ENCODE measurements at places on chromosomes 12 and 14. TPM values are rescaled to one million over a fixed set of nuclear protein-coding genes. Genes with fewer than 3 reads are reported as not detected.

B4GALNT3 gene
- 0.23 TPM for total RNA-seq

MON2 gene
- 32.2 TPM for total RNA-seq

IFNG-AS1 gene
- total RNA-seq, result not detected

DGKA gene
- 52.2 TPM for total RNA-seq

RNFT2 gene
- total RNA-seq, result 4.2 TPM

CABP1 gene
- total RNA-seq, result 0.82 TPM

SARNP gene
- total RNA-seq, result 105 TPM

RNASE3 gene
- total RNA-seq, result not detected

APOF gene
- not detected for total RNA-seq

NINJ2 gene
- total RNA-seq, result 0.98 TPM

ESPL1 gene
- 1.2 TPM for total RNA-seq

PCED1B gene
- 1.2 TPM for total RNA-seq

RERG gene
- total RNA-seq, result 0.08 TPM

MED6 gene
- total RNA-seq, result 17.3 TPM

PGAM5 gene
- total RNA-seq, result 29.2 TPM

PLEK2 gene
- total RNA-seq, result 18.6 TPM

ACTR10 gene
- 35.9 TPM for total RNA-seq

NRIP2 gene
- not detected for total RNA-seq

CD163L1 gene
- 8.1 TPM for total RNA-seq

NGB gene
- total RNA-seq, result not detected

SERPINA12 gene
- not detected for total RNA-seq
